Activated CD4-positive, alpha-beta T cell treated with anti-CD3 and anti-CD28 coated beads, Interleukin-2, amount 10 ng/mL, durations not matched to agents 7 days and 5 days (primary cell): ENCODE measurements at places on chromosomes 3 and 15. TPM values are rescaled to one million over a fixed set of nuclear protein-coding genes. Genes with fewer than 3 reads are reported as not detected.

FOXL2 gene
- total RNA-seq = not detected

- H3K27me3 ChIP-seq = peaks cover 12% of the 10 kb centered on the region
- H3K4me1 ChIP-seq = no peaks in the 10 kb centered on the region
- no peaks in the 10 kb centered on the region for H3K36me3 ChIP-seq
- no peak overlapping the region for H3K27ac ChIP-seq
Measured at GRCh38 chr3:45760878-45761711, 35.2 kb downstream of the SLC6A20 start.

DNA sequence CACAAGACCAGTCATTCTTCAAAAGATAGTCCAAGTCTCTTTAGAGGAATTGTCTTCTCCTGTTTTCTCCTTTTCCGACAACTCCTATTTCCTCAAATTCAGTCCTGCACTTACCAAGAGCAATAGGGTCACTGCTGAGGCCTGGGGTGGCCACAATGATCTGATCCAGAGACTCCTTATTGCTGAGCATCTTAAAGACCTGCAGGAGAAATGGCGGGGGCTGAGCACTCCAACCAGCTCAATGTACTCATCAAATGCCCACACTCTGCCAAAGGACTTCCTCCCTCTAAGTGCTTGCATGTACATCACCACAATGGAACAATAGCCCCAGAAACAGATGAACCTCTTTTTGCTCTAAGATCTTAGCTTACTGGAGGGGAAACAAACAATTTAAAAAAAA lies 9.6 kb downstream of the UBL7 start:
- peaks cover 22% of the 10 kb centered on the region for H3K4me1 ChIP-seq
- DNase-seq = no peak
- H3K4me3 ChIP-seq = no peak overlapping the region
- H3K27me3 ChIP-seq = no peaks in the 10 kb centered on the region
- H3K27ac ChIP-seq = no peak overlapping the region

GRCh38 chr3:127108796-127109195 lies 84.1 kb upstream of the PRR23E start:
- no peak for DNase-seq
- H3K4me1 ChIP-seq = no peaks in the 10 kb centered on the region
- no peaks in the 10 kb centered on the region for H3K36me3 ChIP-seq

GOLGA6B gene
- not detected for total RNA-seq

- no peak for DNase-seq
- H3K4me1 ChIP-seq = no peaks in the 10 kb centered on the region
- H3K4me3 ChIP-seq = no peak overlapping the region
- no peak overlapping the region for H3K27ac ChIP-seq
Measured at GRCh38 chr3:89932882-89933281, 825.5 kb downstream of the EPHA3 start.

GRCh38 chr15:79700951-79701480 lies 195.8 kb downstream of the MTHFS start:
- DNase-seq = no peak
- H3K4me1 ChIP-seq = no peaks in the 10 kb centered on the region
- H3K36me3 ChIP-seq = no peaks in the 10 kb centered on the region
- no peak overlapping the region for H3K27ac ChIP-seq
- no peak overlapping the region for H3K4me3 ChIP-seq
- H3K27me3 ChIP-seq = peaks cover 12% of the 10 kb centered on the region

DNA sequence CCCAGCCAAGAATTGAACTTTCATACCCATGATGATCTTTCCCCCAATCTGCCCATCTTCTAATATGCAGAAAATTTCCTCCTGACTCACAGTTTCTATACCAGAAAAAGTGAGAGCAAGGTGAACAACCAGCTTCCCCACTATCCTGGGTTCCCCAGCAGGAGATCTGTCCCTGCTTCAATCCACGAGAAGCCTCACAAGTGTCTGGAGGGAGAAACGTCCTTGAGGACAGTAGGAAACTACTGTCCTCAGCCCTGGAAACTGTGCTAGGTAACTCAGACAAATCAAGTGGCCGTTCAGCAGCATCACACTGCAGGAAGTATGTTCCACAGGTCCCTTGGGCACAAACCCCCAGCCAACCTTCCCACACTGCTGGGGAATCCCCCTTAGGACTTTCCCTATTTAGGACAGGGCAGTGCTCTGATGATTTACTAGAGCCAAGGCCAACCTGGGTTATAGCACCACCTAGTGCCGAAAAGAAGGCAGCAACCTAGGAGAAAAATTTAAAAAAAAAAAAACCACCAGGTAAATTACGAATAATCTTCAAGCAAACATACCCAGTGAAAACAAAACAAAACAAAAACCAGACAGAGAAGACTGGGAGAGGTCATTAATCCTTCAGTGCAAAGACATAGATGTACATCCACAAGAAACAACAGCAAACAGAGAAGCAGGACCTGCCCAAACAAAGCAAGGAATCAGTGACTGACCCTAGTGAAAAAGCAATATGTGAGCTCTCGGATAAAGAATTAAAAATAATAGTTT lies 36.0 kb downstream of the MORC1 start:
- H3K4me3 ChIP-seq = no peak overlapping the region
- no peak overlapping the region for H3K27ac ChIP-seq
- no peaks in the 10 kb centered on the region for H3K36me3 ChIP-seq
- no peaks in the 10 kb centered on the region for H3K4me1 ChIP-seq
- DNase-seq = peak; percentile 37
- peaks cover 37% of the 10 kb centered on the region for H3K27me3 ChIP-seq
